ENCODE measurements at places on chromosomes 5 and 9.

GRCh38 chr5:86716121-86716520 is 98.4 kb downstream of the COX7C start:
- no peak for DNase-seq

DNA sequence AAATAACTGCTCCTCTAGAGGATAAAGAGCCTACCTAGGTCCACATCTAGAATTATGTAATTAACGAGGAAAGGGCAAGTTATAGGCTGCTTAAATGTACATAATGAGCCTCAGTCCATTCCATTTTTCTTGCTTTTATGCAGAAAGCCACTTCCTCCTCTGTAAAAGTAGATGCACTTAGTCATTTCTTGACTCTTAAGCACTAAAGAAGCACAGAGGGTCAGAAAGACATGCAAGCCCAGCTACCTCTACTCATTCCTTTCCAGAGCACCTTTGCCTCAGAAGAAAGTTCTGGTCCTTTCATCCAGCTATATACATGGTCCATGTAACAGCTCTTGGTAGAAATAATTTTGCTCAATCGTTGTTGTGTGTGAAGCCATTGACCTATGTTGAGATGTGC is 308.0 kb upstream of the NREP start:
- no peak for DNase-seq

- no peak for DNase-seq
Observed at GRCh38 chr5:1299511-1299850, 4.6 kb upstream of the TERT start.

- DNase-seq: no peak
Observed at GRCh38 chr9:101970609-101971008, 232.2 kb upstream of the GRIN3A start.

GRCh38 chr5:98606961-98607360 is 166.5 kb upstream of the RGMB start:
- no peak for DNase-seq
